ENCODE measurements at places on chromosomes 1 and 21.

DNA sequence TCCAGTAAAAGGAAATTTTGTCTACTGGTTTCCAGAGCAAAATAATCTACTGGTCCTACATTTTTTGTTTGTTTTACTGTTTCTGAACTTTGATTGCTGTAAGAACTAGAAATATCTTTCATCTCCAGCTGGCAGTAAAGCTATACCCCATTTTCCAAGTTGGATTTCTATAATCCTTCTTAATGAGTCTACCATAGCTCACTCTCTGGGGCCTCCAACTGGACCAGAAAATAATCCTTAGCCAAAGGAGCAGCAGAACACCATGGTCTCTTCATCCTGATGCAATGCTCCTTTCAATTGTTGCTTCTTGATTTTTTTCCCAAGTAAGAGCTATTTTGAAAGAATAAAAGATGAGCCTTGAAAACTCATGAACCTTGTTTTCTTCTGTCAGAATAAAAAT, 110.0 kb upstream of the COL11A1 start:
- no peak for DNase-seq

- DNase-seq: peak; percentile 48
Observed at GRCh38 chr1:217718873-217719272, 87.7 kb downstream of the SPATA17 start.

DNA sequence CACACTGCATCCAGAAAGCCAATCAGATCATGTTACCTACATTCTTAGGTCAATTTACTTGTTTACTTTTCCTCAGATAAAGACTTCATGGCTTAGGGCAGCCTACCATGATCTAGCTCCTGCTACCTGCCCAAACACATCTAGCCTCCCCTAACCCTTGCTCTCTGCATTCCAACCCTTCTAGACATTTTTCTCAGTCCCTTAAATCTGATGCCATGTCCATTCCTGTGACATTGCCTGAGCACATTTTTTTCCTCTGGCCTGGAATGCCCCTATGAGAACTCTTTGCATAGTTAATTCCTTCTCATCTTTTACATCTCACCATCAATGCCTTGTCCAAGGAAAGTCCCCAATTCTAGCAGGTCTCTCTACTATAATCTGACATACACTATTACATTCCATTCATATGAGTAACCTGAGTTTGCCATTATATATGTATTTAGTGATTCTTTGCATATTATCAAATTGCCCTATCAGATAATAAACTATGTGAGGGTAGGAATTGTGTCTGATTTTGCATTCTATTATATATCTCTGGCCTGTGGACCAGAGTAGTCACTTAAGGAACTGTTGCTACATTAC, 166.9 kb downstream of the COL11A1 start:
- DNase-seq: no peak

GRCh38 chr1:39711104-39711965, 20.1 kb upstream of the HPCAL4 start:
- DNase-seq: no peak

- DNase-seq: no peak
Observed at GRCh38 chr1:228358039-228358763, 48.4 kb downstream of the TRIM11 start.

GRCh38 chr1:154657556-154657955, 49.6 kb upstream of the ADAR start:
- no peak for DNase-seq

- no peak for DNase-seq
Observed at GRCh38 chr1:95578462-95578861, 344.5 kb downstream of the RWDD3 start.

DNA sequence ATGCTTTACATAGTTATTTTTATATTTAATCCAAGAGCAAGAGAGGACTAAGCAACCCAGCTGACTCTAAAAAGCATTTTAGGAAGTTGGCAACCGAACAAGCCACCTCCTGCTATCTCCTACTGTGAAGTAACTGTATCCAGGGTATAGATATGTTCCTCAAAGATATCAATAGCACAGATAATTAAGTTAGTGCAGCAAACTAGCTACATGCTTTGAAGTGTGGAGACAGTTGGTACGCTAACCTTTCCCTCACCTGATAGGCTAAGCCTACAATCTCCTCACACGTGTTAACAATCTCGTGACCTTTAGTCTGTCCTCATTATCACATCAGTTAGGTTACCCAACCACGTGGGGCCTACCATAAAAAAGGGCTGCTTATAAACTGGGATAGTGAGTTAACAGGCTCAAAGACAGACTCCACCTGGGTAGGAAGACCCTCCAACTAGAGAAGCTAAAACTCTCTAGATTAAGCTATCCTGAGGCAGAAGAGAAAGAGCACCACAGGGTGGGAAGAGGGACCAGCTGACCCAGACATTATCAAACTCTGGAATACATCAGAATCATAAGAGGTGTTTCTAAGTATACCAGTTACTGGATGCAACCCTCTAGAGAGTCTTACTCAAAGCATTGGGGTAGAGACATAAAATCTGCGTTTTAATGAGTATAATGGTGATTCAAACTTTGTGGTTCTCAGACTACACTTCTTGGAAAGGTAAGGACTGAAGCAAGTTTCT, 340.1 kb upstream of the ESRRG start:
- no peak for DNase-seq

DNA sequence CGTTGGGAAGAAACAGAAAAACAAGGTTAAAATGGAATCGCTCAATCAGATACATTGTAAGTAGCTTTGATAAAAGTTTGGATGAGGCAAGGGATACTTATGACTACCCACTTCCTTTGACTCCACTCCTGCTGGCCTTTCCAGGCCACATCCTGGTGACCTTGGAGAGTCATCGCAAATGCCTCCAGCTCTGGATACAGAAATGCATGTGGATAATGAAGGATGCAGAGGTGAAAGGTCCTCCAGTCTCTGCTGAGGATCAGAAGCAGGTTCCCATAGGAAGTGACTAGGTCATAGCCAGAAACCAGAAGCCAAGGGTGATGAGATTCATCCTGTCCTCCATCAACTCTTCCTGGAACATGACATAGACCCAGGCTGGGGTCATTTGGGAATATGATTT, 6.2 kb upstream of the CAMK1G start:
- DNase-seq: no peak

- no peak for DNase-seq
Observed at GRCh38 chr1:65378247-65378946, 42.1 kb upstream of the LEPR start.

DNA sequence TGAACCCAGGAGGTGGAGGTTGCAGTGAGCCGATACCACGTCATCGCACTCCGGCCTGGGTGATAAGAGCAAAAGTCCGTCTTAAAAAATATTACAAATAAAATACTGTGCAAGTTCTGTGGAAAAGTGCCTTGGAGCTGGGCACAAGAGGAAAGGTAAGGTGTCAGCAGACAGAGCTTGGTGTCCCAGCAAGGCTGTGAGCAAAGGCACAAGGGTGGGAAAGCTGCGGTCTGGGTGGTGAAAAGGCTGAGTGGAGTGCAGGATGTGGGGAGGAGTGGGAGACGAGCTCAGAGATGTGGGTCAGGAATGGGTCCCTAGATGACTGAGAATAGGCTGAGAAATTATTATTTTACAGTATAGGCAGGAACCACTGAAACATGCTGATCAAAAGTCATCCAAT, 150.6 kb downstream of the RHOU start:
- no peak for DNase-seq

- DNase-seq: no peak
Observed at GRCh38 chr21:41398831-41399230, 27.2 kb upstream of the MX1 start.

DNA sequence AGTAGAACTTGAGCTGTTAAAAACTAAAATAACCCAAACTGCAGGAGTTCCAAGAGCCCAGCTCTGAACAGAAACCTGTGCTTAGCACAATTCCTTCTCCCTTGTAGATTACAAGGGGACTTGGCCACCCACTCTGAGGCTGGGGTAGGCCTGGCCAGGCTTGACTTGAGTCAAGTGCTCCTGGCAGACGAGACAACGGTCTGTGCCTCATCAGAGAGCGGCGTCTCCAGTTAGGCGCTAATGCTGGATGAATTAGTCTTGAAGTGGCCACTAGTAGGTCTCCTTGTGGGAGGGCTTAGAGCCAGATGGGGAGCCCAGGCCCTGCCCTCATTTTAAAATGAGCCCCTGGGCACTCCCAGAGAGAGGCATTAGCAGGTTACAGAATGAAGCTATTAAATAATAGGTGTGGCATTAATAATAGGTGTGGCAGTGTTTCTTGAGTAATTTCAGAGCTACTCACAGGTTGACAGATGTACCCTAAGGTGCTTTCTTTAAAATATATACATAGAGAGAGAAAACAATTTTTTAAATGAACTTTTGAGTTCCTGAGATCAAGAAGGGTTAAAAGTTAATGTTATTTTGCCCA, 1.1 kb downstream of the EEIG2 start:
- DNase-seq: peak; percentile 39

DNA sequence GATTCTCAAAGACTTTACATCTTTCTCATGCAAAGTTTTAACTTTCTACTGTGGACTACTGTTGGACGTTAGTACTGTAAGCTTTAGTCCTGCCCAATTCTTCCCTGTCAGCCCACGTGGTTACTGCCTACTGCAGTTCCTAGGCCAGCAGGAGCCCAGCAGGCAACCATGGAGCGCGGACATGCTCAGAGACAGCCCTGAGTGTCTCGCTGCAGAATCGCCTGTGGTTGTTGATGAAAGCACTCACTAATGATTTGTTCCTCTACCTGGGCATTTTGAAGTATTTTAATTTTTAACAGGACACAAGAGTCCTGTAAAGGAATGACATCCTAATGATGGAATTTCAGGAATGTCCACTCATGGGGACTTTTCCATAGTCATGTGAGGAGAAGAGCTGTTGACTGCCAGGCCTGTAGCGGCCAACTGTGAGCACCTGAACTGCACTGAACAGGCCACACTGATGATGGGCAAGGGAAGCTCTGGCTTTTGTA, 44.1 kb downstream of the PGBD5 start:
- no peak for DNase-seq

- no peak for DNase-seq
Observed at GRCh38 chr1:117392771-117393170, 25.5 kb downstream of the MAN1A2 start.

- DNase-seq: no peak
Observed at GRCh38 chr1:172764378-172764777, 105.5 kb downstream of the FASLG start.

GRCh38 chr1:17558541-17558940, 19.0 kb downstream of the ARHGEF10L start:
- no peak for DNase-seq

DNA sequence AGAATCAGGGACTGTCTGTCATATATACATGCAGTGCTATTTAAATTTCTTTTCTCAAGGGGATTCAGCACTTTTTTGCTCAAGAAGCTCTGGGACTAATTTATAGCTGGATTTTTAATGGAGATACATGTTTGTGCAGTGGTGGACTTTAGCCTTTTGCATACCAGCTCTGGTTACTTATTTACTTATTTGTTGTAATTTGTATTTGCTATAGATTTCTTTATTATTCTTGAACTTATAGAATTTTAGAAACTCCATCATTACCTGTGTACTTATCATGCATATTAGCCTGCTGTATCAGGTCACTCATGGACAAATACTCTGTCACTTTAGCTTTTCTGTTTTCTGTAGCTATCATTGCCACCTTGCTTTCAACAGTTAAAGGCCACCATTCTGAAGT, 1296.9 kb upstream of the TMPRSS15 start:
- DNase-seq: no peak

- DNase-seq: no peak
Observed at GRCh38 chr1:109910963-109911798, 532 bp downstream of the CSF1 start.

DNA sequence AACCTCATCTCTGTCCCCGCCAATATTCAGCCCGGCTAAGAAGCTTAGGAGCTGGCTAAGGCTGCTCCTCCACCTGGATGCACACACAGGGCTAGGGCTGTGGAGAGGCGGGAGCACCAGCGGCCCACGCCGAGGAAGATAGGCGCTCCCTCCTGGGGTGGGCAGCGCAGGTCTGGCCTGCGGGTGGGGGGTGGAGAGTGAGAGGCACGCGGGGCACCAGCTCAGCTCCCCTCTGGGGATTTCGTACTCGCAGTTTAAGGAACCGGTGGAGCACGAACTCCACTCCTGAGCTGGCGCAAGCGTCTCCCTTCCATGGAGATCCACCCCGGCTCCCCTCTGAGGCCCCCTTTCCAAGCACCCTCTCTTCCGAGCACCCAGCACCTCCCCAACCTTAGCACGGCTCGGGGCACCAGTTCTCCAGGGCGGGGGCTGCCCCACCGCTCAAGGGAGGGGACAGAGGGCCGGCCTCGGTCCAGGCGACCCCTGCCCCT, 433 bp upstream of the KAZN start:
- DNase-seq: no peak

GRCh38 chr1:173100476-173101107, 49.9 kb upstream of the TNFSF18 start:
- no peak for DNase-seq

GRCh38 chr1:18972991-18973390, 16.5 kb upstream of the IFFO2 start:
- DNase-seq: no peak

DNA sequence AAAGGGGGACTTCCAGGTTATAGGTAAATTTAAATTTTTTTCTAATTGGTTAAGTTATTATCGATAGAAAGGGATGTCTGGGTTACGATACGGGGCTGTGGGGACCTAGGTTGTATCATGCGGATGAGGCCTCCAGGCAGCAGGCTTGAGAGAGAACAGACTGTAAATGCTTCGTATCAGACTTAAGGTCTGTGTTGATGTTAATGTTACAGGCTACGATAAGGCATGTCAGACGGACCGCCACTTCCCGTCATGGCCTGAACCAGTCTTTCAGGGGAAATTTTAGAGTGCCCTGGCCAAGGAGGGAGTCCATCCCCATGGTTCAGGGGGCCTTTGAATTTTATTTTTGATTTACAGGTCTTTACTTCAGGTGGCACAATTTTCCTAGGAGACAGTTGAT, 16.7 kb downstream of the ABCG1 start:
- no peak for DNase-seq

- no peak for DNase-seq
Observed at GRCh38 chr1:19391596-19391981, 79.5 kb downstream of the SLC66A1 start.

GRCh38 chr1:75791022-75791421, 5.0 kb downstream of the RABGGTB start:
- DNase-seq: peak; percentile 55

- no peak for DNase-seq
Observed at GRCh38 chr1:239164451-239165180, 221.8 kb upstream of the CHRM3 start.

GRCh38 chr1:43913666-43914360, 19.8 kb upstream of the ARTN start:
- no peak for DNase-seq

- peak; percentile 93 for DNase-seq
Observed at GRCh38 chr1:32205401-32206370, at the start of gene IQCC. Gene IQCC, plus strand, starts transcription at chr1:32205671. Its CDS starts 11 bp downstream, at chr1:32205682.

DNA sequence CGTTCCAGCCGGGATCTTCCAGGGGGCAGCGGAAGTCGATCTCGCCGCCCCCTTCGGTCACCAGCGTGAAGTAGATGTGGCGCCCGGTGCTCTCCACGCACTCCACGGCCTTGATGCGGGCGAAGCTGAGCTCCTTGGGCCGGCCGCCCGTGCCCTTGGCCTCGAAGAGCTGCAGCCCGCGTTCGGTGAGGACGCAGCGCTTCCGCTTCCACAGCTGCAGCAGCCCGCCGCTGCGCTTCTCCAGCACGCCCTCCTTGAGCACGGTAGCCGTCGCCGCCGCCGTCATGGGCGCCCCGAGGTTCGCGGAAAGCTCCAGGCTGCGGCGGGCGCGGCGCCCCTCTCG, 516 bp downstream of the PHLDA3 start:
- peak; percentile 33 for DNase-seq
